ENCODE measurements at places on chromosomes 3 and 15.

GRCh38 chr3:144167634-144168033, 196.0 kb downstream of the DIPK2A start:
- no peak for DNase-seq

- no peak for DNase-seq
These were observed 52.1 kb upstream of the IL12A start for GRCh38 chr3:159936541-159936940.

DNA sequence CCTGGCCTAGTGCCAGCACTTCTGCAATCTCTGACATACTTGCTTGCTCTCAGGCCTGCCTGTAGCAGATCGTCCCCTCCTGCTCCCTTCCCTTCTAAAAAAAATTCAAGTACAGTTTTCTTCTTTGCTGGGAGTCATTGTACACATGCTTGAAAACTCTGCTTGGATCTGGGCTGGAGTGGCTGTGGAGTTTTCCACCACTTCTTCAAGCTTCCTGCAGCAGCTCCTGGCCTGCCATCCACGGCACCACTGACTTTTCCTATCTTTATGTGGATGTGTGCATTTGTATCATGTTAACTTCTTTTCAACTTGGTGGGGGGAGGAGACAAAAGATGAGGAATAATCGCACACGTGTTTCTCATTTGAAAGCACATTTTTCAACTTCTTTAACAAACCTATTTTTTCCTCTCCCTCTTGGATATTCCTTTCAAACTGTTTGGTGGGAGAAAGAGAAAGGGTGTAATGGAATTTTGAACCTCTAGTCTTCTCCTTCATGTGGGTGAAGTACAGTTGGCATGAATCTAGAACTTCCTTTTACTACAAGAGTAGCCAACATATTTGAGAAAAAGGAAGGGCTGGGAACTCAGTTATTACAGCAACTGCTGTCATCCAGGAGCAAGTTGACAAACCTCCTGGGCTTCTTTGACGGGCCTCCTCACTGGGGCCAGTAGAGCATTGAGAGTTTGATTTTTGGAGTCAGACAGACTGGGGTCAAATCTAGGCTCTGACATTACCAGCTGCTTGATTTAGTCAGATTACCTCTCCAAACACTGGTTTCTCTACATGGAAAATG, 61.2 kb upstream of the LRTM1 start:
- DNase-seq, result peak; percentile 94

DNA sequence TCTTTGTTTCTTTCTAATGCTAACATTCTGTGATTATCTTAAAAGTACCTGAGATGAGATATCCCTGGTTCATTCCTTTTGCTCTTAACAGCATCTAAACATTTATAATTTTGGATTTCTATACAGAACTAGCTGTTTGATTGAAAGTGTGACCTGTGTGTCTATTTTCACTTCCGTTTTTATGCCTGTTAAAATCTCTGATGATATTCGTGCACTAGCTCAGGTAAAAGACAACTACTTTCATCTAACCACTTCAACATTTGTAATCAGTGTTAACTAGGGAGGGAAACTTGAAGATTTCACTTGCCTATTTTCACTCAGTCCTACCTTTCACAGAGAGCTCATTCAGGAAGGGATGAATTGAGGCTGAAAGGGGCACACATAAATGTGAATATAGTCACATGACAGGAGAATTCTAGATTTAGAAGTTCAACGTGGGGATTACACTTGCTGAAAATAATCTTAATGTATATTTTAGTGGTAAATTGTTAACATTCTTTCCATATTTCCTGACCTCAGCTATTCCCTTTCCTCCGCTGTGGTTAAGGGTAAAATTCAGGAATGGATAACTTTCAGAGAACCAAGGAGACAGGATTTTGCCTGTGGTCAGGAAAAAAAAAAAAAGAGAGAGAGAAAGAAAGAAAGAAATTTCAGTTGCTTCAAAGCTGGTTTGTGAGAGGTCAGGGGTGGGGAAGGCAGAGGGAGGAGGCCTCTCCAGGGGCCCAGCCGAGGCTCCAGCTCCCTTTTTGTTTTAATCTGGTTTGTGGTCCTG, 159.8 kb upstream of the TSC22D2 start:
- peak; percentile 96 for DNase-seq

GRCh38 chr3:16357186-16358121, 92.4 kb downstream of the OXNAD1 start:
- DNase-seq, result no peak

DNA sequence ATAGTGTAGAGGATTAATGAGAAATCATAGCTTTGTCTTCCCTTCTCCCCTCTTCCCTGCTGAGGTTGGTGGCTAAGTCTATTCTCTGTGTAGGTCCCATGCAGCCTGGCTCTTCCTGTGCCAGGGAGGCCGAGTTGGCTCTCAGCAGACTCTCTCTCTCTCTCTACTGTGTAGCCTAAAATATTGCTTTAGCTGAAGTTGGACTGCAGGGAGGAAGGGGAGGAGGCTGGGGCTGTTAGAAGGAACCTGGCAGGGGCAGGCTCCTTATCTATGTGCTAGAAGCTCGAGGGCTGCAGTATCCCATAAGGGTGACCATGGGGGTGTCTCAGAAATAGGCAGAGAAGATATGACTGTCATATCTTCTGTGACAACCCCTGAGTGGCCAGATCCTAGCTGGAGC, 160.8 kb downstream of the EPHB1 start:
- DNase-seq, result no peak

DNA sequence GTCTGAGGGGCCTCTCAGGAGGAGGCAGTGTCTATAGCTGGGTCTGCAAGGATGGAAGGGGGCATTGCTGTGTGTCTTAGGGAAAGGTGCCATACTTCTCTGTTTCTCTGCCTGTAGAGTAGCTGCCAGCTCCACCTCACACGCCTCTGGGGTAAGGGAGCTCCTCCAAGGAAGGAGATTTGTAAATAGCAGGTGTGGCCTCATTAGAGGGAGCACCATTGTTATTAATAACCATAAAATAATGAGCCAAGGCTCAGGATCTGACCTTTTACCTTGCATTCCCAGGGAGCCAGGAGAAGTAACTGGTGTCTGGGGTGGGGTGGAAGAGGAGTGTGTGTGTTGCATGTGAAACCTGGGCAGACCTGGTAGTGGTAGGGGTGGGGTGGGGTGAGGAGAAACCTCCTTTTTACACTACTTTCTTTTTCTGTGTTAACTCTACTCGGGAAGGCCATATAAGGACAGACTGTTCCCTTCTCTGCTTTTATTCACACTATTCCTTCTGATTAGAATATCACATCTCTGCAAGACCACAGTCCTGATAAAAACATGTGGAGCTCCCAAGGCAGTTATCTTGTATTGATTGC, 2.2 kb upstream of the C15orf39 start:
- DNase-seq, result no peak

DNA sequence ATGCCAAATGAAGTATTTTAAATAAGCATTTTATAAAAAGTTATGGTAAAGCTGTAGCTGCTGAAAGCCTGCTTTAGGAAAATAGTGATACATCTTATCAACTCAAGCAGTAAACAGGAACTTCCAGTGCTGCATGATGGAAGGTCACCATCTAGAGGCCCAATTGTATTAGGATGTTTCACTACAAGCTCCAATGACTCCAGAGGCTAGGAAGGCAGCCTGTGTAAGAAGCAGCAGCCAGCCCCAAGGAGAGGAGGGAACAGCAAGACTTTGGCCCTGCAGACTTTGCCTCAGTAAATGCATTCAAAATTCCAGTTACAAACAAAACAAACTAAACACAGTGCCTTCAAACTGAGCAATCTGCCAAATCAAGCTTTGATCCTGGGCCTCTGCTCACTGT, 32.1 kb downstream of the ILDR1 start:
- no peak for DNase-seq

- no peak for DNase-seq
These were observed 12.2 kb upstream of the HES1 start for GRCh38 chr3:194123726-194124125.

DNA sequence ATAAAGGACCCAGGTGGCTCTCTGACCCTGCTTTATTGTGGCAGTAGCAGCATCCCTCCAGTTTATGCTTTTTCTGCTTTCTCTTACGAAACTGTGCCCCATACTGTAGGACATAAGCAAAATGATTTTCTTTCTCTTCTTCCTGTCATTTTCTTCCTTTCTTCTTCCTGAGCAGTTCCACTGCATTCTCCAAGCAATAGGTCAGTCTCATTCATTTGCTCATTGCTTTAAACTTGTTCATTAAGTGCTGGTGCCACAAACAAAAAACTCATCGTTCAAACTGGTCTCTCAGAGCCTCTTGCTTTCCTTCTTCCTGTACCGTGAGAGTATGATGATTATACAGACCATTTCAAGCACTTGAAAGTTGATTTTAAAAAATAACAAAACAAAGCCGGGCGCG, 66.8 kb downstream of the PDE8A start:
- no peak for DNase-seq

DNA sequence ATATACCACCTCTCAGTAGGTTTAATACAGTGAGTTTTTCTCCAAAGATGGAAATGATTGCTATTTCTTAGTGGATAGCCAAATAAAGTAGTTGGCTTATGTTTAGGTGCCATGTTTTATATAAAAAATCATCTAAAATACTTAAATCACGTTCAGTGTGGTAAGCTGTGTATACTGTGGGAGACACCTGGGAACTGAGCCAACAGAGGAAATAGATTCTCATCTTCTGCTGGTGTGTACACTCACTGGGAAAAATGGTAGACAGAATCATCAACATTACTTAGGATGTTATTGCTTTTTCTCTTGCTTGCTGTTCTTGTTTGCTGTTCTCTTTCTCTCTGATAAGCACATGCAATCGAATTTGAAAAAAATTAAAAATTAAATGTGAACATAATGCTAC, 112.6 kb upstream of the MB21D2 start:
- DNase-seq, result peak; percentile 21

- no peak for DNase-seq
These were observed 147.6 kb downstream of the DNAJB8 start for GRCh38 chr3:128319107-128319506.

DNA sequence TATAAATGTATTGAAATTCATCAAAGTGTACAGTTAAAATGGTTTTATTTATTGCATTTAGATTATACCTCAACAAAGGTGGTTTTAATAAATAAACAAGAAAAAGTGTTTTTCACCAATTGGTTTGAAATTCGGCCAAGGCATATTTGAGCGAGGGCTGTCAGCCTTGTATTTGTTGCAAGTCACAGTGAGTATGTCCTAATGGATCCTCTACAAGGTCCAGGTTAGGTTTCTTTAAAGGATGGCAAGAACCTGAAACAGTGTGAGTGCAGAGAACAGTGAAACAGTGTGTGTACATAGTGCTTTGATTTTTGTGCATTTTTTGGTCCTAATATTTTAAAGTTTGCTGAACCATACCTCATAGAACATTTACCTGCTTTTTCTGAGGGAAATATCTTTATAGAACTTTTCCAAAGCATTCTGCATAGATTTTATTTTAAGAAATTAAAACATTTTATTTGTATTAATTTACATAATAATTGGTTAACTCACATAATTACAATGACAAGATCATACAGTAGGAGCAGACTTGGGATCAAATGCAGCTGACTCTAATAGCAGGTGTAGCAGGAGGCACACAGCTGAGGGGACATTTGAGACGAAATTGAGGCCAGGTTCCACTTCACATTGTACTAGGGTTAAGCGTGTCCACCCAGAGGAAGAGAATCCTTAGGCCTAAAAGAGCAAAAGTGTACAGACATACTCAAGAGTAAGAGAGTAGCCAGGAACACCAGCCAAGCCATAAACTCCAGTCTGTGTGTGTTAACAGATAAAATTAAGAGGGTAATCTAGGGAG, 428.8 kb upstream of the TPRG1 start:
- no peak for DNase-seq

- DNase-seq, result no peak
These were observed 11.8 kb upstream of the TLE3 start for GRCh38 chr15:70109531-70109930.

GRCh38 chr3:172159962-172160538, 120.7 kb downstream of the FNDC3B start:
- DNase-seq, result no peak

GRCh38 chr3:181755959-181756358, 44.2 kb downstream of the SOX2 start:
- no peak for DNase-seq

GRCh38 chr3:12896063-12896985, 55.0 kb upstream of the RPL32 start:
- no peak for DNase-seq

DNA sequence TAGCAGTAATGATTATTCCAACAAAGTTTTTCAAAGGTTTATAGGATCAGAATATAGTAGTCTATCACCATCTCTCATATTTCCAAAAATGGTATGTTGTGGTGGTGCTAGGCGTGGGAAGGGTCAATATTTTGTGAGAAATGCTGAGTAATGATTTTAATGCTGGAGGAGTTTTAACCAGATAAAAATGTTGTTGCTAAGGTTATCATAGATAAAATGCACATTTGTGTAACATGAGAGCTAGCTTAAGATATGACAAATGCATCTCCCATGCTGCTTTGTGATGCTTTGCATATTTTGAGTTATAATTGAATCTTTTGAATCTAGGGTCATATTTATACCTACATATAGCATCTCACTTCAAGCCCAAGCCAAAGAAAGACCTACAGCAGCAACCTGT, 103.9 kb upstream of the ROBO1 start:
- DNase-seq, result no peak

DNA sequence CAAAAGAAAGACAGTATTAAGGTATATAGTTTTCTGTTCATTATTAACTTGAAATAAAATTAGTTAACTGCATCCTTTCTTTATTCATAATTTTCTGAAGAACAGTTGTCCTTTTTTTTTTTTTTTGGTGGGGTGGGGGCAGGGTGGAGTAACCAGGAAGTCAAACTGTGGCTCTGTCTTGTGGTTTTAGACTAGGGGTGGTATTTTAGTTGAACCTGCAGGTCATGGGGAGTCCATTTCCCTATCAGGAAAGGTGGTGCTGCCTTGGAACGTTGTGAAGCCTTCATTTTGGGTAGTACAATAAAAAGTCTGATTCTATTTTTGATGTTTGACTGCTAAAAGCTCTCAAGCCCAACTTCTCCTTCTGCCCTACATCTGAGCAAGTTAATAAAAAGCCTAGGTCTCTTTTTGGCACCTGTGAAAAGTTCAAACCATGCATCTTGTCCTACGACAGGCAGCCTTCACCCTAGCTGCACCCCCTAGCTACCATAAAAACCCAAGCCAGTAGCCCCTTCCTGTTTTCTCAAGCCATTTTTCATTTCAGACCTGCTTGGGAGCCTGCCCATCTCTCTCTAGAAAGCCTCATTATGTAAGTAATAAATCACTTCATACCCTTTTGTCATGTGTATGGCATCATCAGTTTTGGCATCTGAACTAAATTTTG, 31.2 kb upstream of the RIOX2 start:
- DNase-seq, result no peak

DNA sequence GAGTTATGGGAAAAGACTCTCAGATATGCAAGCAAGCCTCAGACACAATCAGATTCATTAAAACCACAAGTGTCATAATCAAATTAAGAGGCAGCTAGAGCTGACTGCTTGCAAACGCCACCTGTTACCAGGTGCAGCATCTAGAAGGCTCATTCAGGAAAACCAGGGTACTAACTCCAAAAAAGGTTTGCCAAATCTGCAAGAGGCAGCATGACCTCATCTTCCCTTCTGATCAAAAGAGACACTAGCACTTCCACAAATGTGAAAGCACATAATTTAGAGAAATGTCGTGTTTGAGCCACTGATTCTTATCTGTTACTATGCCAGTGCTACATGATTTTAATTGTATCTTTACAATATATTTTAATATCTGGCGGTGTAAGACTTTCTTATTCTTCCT, 123.3 kb upstream of the NANOGP8 start:
- no peak for DNase-seq

GRCh38 chr15:69762373-69763148, 309.9 kb downstream of the RPLP1 start:
- no peak for DNase-seq

GRCh38 chr15:60831540-60831939, 352.6 kb upstream of the ICE2 start:
- no peak for DNase-seq

- DNase-seq, result peak; percentile 96
These were observed 235.1 kb downstream of the MYRIP start for GRCh38 chr3:40044487-40044886.

GRCh38 chr3:190644766-190645165, 130.9 kb downstream of the IL1RAP start:
- peak; percentile 47 for DNase-seq

Measured in fibroblast of skin of left quadriceps (primary cell).